ENCODE measurements at places on chromosomes 2 and 18.
A peak's percentile ranks its signal among the peaks of the same experiment; 100 is the strongest.

DNA sequence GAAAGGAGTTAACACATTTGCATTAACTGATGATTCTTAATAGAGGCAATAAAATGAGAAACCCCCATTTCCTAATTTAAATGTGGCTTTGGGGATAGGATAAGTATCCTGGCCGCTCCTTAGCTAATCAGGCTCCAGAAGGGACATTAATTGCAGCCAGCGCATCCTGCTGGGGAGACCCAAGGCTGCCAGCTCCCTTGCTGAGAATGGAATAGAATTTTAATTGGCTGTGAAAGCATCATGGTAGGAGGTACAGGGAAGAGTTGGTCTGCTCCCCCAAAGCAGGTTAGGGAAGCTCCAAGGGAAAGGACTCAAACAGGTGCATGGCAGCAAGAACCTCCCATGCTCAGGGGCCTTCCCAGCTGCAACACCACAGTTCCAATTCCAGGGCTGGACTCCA lies 71.4 kb downstream of the MARCHF4 start:
- DNase-seq = no peak

DNA sequence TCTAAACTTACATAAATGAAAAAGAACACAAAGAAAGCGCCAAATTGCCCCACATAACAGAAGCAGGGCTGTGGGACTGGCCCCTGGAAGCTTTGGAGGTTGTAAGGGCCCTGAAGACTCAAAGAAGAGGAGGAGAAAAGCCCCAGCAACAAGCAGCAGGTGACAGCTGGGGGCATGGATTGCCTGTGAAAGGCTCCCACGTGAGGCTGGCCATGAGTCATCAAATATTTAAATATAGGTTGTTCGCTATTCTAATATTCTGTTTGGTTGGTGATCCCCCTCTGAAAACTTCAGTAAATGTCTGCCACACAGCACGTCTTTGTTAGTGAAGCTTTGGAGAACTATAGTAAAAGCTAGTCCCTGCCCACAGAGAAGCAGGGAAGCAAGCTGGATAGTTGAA lies 132.4 kb downstream of the MREG start:
- DNase-seq = no peak

- DNase-seq = no peak
These were observed 11.9 kb downstream of the ZNF407 start for GRCh38 chr18:74609535-74609934.

DNA sequence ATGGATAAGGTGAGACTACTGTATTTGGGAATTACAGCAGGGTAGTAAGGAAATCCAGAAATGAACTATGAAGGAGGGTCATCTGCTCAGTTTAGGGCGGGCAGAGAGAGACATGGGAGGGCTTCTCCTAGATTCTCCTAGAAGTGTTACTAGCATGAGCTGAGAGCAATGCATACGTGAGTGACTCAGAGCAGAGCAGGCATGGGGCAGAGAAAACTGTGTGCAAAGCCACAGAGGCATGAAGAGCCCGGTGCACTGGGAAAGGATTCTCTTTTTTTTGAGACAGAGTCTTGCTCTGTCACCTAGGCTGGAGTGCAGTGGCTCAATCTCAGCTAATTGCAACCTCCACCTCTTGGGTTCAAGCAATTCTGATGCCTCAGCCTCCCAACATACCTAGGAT lies 116.2 kb downstream of the SOCS6 start:
- no peak for DNase-seq

DNA sequence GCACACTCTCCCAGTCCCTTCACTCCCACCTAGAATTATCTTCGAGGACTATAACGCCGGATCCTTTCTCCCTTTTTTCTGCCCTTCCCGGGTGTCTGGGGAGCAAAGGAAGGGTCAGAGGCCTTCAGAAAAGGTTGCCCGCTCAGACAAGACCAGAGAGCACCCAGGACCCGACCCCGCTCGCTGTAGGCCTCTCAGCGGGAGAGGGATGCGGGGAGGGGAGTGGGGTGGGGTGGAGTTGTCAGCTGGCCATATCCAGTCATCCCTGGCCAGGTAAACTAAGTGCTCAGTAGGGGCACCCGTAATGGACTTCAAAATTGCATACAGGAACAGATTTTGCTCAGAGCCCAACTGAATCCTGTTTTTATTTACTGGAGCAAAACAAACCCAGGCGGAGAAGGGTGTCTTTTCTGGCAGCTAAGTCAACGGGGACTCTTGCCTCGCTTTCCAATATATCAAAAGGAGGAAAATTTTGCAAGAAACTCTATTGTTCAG lies 65.0 kb downstream of the NOL4 start:
- no peak for DNase-seq

GRCh38 chr2:208294482-208295024 lies 28.5 kb downstream of the PIKFYVE start:
- DNase-seq = no peak

DNA sequence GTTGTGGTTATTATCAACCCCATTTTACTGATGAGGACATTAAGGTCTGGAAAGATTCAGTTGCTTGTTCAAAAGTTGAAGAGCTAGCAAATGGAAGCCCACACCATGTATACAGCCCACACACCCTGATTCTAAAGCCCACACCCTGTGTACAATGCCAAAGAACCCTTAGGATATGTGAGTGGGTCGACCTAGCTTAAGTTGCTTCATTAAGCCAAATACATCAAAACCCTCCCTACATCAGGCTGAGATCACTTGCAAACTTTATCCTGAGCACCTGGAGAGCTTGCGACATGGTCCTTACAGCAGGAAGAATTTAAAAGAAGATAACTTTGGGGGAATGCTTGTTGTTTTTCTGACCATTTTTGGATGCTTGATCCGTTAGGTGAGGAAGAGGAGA lies 435 bp upstream of the ARHGAP25 start:
- DNase-seq = no peak

DNA sequence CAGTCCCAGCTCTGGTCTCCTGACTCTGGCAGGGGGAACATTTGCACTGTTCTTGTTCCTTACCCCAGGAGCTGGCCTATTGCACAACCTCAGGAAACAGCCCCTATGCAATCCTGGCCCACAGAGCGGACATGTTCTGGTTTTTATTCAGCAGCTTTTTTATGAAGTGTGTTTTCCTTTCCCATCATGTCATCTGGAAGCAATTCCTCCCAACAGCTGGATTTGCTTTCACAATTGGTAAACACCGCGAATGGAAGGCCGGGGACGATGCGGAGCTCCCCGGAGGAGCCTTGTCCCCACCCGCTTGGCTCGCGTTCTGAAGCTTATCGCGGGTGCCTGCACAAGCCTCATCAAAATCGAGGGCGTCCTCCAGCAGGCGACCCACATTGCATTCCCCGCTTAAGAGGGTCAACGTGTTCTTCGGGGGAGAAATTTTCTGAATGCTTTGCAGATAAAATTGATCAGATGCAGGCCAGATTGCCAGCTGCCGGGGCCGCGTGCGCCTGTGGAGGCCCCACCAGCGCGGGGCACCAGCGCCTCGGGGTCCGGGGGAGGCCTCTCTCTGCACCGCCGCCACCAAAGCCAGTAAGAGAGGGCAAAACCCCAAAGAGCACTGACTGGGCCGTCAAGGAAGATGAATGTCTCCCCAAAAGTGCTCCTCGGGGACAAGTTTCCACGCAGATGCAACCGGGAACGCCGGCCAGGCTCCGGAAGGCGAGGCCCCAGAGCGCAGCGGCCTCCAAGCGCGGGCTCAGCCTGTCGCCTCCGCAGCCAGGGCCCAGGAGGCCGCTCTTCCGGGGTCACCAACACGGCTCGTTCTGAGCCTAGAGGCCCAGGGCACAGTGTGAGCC lies 60.3 kb upstream of the SP3 start:
- no peak for DNase-seq

DNA sequence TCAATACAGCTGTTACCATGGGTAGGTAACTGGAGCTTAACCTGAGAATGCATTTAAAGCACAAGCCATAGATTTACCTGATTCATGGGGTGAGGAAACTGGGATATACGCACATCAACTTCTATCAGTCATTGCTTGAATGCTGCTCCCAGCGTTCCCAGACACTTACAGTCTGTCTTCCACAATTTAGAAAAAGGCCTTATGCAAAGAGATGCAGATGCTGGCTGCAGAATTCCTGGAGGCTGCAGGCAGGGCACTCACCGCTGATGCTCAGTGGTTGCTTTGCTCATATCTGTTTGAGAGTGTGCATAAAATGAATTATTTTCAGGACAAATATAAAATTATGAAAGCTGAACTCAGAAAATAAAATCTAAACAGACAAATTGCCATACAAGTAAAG lies 950.7 kb upstream of the PIK3C3 start:
- DNase-seq = no peak

- no peak for DNase-seq
These were observed 24.2 kb downstream of the TET3 start for GRCh38 chr2:74008761-74009395.

- DNase-seq = no peak
These were observed 1.7 kb downstream of the TRAF3IP1 start for GRCh38 chr2:238322001-238322411.

DNA sequence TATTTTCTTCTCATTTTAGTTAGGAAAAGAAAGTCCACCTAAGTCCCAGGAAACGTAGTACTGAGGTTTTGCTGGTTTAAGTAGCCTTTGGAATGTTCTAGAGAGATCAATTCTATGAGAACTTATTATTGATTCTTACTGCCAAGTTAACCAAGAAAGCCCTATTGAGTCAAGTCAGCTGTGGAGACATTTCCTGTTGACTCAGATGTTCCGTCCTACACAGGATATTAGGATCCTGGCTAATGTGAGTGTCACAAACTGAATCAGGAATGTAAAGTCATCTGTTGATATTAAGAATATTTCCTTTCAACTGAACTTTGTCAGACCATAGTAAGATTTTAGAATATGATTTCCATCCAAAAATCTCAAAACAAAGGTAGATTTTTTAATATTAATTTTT lies 654.3 kb downstream of the LRRTM4 start:
- DNase-seq = peak; percentile 31

- no peak for DNase-seq
These were observed 283.0 kb downstream of the ALPK2 start for GRCh38 chr18:58345875-58346274.

DNA sequence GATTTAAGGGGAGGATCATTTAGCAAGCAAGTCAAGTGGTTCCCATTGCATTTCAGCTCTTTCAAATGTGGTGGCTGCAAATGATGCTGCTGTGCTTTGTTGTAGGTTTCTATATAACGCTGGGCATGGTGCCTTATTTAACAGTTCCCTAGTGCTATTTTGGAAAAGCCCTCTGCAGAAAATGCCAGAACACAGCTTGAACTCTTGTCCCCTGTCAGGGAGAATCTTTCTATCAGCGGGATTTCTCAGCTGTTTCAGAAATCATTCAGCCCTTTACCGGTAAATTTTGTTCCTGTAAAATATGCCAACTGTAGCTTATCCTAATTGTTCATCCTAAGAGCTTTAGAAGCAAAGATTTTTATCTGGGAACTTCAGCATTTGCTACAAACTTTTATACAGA lies 77.8 kb upstream of the DTNA start:
- DNase-seq = no peak

GRCh38 chr2:143629340-143629739 lies 500.1 kb downstream of the ARHGAP15 start:
- DNase-seq = no peak
